ENCODE measurements at places on chromosomes 11 and 22.
A peak's percentile ranks its signal among the peaks of the same experiment; 100 is the strongest.

- no peak for DNase-seq
Observed at GRCh38 chr22:19291218-19291579, 320 bp downstream of the CLTCL1 start.

DNA sequence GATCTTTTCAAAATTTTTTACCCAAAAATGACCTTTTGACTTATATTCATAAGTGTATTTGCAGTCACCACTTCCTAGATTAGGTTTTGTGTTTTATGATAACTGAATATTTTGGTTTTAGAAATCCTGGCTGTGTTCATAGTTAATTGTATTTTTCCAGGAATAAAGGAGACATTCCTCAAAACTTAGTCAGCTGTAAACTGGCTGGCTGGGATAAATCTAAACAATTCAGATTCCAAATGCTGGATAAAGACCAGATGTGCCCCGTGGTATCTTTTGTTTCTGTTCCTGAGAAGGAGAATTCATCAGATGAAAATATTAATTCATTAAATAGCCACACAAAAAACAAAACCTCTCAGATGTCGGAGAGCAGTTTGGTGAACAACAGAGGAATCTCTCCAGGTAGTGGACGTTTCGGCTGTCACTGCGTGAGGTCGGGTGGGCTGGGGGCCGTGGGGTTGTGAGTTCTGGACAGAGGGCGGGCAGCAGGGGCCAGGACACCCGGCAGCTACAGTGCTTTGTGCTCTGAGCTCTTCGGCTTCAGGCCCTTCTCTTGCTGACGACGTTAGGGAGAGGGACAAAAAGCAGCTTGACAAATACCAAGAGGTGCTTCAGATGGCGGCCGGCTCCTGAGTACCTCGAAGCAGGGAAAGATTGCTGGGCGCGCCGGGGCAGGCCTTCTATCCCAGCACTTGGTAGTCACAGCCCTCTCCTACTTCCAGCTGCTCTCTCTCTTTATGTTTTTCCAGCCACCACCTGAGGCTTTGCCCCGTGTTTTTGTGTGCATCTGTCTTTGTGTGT is 24.6 kb downstream of the MOV10L1 start:
- DNase-seq, result peak; percentile 95

DNA sequence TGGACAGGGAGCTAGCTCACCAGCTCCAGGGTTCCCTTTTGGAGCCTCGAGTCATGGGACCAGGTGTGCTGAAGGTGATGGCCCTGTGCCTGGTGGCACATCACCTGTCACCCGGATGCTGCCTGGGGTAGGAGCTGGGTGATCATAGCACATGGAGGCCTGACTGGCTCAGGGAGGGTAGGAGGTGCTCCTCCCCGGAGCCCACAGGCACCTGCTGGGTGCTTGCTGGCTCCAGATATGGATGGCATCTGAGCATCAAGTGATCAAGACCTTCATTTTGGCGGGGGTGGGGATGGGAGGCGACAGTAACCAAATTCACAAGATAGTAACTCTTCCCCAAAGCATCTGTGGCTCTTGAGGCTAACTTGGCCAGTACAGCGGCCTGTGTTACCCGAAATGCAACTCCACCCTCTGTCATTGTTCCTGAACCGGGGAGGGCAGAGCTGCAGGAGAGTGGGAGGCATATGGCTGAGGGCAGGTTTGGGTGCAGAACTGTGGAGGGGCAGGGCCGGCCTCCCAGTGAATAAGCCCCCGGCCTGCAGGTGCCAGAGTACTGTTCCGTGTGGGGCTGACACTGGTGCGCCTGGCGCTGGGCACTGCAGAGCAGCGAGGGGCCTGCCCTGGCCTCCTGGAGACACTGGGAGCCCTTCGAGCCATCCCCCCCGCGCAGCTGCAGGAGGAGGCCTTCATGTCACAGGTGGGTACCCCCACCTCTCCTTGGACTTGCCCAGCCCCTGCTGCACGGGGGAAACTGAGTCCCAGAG is 4.7 kb downstream of the TBC1D10C start:
- DNase-seq, result no peak

DNA sequence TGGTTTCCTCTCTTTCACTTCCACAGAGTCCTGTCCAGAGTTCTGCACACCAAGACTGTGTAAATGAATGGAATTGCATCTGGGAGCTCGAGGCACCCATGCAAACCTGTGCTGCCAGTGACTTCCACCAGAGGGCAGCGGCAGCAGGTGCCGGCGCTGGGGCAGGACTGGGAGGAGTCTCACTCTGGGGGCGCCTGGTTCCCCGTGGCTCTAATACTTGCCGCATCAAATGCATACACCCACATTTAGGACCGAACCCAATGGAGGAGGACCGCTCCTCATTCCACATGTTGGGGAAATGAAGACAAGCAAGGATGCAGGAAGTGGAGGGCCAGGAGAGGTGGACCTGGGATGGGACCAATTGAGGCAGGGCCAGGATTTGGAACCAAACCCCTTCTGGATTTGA is 1.1 kb upstream of the CD6 start:
- DNase-seq, result peak; percentile 35

- no peak for DNase-seq
Observed at GRCh38 chr11:77762426-77762825, 58.1 kb downstream of the RSF1 start.

- DNase-seq, result no peak
Observed at GRCh38 chr11:14555818-14556217, 35.6 kb upstream of the PSMA1 start.

DNA sequence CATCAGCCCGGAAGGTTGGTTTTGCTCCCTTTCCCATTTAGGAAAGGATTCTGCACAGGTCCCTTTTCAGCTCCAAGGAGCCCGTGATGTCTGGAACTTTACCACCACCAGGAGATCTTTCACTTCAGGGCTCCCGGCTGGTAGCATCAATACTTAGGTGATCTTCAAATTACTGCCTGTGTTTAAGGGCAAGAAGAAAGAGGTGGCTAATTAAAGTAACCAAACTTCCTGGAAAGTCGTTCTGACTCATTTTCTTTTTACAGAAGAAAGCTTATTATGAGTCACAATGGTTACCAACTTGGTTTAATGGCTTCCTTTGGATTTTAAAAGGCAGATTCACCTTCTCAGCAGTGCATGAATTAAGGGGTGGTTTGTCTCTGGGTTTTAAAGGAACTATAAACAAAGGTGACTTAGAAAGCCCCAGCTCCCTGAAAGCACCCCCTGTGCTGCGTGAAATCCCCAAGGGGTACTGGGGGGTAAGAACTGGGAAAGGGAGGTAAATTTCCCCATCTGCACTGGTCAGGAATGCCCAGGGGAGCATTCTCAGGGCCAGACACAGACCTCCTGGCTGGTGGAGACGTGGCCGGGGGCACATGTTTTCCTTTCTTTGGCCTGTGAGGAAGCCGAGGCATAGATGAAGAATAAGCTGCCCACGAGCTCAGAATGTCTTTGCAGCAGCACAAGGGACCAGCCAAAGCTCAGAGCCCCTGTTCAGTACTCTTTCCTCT is 8.8 kb downstream of the POU2F3 start:
- DNase-seq, result peak; percentile 22

DNA sequence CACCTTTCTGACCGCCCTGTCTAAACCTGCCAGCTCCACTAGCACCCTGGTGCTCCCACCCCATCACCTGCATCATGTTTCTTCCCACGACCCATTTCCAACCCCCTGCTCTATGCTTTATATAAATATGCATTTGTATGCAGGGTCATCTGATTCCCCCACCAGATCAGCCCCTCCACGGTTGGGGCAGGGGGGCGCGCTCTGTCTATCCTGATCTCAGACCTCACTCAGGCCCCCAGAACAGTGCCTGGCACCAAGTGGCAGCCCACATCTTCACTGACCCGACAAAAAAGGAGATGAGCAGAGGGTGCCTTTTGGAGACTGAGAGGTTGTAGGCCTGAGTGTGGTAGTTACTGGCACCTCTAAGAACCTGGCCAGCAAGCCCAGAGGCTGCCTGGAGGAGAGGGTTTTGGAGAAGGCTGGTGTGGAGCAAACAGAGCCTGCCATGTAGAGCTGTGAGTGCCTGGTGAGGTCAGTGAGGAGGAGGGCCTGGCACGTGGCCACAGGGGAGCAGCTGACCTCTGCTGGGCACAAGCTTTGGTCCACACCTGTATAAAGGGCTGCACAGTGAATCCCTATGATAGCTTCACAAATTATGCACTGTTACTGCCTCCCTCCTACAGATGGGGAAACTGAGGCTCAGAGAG is 86.3 kb upstream of the RTL6 start:
- DNase-seq, result no peak

DNA sequence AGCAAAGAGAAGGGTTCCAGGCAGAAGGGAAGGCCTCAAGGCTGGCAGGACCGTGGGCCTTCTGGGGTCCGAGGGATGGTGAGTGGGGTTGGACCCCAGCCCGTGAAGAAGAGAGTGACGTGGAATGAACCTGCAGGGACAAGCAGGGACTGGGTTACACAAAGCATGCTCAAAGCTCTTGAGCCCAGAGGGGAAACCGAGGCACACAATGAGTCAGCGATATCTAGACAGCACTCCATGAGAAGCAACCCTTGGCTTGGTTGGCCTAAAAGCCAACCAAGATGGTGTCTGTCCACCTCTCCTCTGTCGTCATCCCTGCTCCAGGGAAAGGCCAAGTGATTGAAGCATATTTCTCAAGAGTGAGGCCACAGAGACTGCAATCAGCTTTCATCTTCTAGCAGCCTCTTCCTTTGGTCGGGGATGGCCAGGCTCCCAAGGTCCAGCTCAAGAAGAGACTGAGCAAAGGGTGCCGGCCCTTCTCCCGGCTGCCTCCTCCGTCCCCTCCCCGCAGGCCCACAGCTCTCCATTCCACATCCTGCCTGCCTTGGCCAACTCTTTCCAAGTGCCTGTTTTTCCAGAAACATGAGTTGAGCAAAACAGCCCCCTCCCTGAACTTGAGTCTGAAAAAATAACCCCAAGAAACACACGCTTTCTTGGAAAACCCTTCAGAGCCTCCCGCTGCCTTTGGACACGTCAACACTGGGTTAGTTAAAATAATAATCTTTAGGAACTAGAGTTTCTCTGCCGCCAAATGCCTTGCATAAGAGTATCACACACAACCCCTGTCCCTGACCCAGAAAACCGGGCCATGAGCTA is 556.6 kb downstream of the MIAT start:
- peak; percentile 44 for DNase-seq

DNA sequence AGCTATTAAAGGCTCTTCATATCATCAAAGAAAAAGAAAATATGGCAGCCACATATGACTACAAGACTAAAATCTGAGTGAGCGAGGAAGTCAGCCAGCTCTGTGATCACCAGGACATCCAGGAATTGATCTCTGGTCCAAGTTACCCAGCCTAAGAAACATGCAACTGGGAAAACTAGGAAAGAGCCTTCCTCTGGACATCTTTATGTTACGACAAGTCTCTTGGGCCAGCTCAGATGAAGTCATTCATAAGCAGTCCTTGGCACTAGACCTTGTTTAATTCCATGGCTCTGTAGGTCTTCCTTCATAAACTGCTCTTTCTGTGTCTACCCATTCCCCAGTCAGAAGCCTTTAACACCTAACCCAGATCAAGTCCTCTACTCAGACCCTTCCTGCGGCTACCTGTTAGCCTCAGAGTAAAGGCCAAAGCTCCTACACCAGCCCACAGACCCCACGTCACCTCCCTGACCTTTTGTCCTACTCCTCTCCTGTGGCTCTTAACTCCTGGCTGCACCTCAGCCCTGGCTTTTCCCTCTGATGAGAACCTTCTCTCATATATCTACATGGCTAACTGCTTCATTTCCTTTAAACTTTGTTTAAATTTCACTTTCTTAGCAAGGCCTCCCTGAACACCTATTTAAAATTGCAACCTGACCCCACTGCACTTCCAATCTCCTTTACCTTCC is 134.0 kb downstream of the KIF18A start:
- DNase-seq, result no peak

GRCh38 chr11:57776577-57777210 is 15.1 kb downstream of the CTNND1 start:
- DNase-seq, result no peak

GRCh38 chr11:27184458-27185312 is 144.1 kb downstream of the BBOX1 start:
- no peak for DNase-seq

- no peak for DNase-seq
Observed at GRCh38 chr11:78689585-78690153, 115.0 kb upstream of the NARS2 start.

- DNase-seq, result peak; percentile 54
Observed at GRCh38 chr11:38005597-38005996, 1407.6 kb upstream of the RAG2 start.

- DNase-seq, result no peak
Observed at GRCh38 chr11:134730101-134730500, 318.1 kb upstream of the B3GAT1 start.

DNA sequence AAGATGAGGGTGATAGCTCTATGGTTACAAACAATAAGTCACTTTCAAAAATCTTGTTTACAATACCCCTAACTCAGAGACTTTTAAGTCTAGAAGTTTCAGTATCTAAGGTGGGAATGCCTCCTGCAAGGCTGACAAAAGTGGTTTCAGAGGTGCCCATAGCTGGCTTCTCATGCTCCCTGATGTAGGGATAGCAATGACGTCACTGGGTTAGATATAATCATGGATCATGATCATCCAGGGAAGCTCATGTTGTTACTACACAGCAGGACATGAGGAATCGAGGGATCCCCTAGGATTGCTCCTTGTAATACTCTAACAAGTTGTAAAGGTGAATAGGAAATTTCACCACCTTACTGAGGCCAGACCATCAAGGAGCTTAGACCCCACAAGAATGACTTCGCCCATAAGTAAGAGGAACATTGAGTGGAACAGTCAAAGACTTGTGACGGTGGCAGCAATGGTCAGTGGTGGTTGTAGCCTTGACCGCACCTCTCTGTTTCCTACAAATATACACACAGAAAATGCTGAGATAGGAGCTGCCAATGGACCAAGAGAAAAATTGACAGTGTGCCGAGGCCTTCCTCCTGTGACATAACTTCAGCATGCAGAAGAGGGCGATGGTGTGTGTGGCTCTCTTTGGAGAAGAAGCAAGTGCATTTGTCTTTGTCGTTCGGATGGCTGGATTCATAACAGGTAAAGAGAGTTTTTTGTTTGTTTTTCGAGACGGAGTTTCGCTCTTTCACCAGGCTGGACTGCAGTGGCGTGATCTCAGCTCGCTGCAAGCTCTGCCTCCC is 15.6 kb downstream of the APOL4 start:
- DNase-seq, result no peak

GRCh38 chr11:67055812-67056211 is 835 bp upstream of the RHOD start:
- no peak for DNase-seq

- no peak for DNase-seq
Observed at GRCh38 chr11:76169473-76169896, 36.8 kb downstream of the WNT11 start.

DNA sequence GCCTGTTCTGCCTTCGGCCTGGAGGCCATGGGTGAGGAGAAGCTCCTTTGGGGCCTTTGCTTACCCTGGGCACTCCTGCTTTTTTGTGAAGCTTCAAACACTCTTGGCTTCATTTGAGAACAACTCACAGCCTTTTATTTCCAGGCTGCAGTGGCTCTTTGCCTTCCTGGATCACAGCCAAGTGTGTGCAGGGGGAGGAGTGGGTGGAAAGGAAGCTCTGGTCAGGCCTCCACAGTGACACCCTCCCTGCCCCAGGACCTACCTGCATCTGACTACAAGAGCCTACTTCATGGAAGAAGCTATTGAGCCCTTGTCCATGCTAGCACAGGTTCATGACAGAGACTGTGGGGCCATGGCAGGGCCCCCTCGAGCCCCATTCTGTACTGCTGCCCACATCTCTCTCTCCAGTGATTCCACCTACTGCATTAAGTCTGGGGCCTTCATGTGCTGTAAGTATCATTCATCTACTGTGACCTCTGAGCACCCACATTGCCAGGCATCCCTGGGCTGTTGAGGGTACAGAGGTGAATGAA is 52.3 kb downstream of the GAB4 start:
- no peak for DNase-seq

All from fibroblast of villous mesenchyme (primary cell).